ENCODE measurements at places on chromosomes 4 and X. TPM values are rescaled to one million over a fixed set of nuclear protein-coding genes. Genes with fewer than 3 reads are reported as not detected.

The SSX4B gene
- polyA plus RNA-seq: not detected

The COL4A6 gene
- polyA plus RNA-seq: 10.9 TPM

The SMS gene
- 147 TPM for polyA plus RNA-seq

The PAGE5 gene
- not detected for polyA plus RNA-seq

The VSIG4 gene
- polyA plus RNA-seq: 92.5 TPM

The SLC6A14 gene
- not detected for polyA plus RNA-seq

The FATE1 gene
- polyA plus RNA-seq: 1.4 TPM

The MAP3K15 gene
- polyA plus RNA-seq: 11.6 TPM

The PRR32 gene
- polyA plus RNA-seq: not detected

The XG gene
- 0.98 TPM for polyA plus RNA-seq

The NMU gene
- not detected for polyA plus RNA-seq

The PASD1 gene
- polyA plus RNA-seq: 0.02 TPM

The LIN54 gene
- polyA plus RNA-seq: 7.4 TPM

The CACNA1F gene
- 0.32 TPM for polyA plus RNA-seq

The TSPYL2 gene
- 185 TPM for polyA plus RNA-seq

The PNMA5 gene
- 0.02 TPM for polyA plus RNA-seq

The BRS3 gene
- polyA plus RNA-seq: 1.8 TPM

The PDGFRA gene
- 213 TPM for polyA plus RNA-seq

The CNKSR2 gene
- polyA plus RNA-seq: 1.3 TPM

The EOLA2 gene
- polyA plus RNA-seq: 23.7 TPM

The WAS gene
- polyA plus RNA-seq: 1.3 TPM

The FOXR2 gene
- polyA plus RNA-seq: not detected

The SLC25A31 gene
- polyA plus RNA-seq: 0.12 TPM

The USP11 gene
- 87.8 TPM for polyA plus RNA-seq

The DRP2 gene
- 0.93 TPM for polyA plus RNA-seq

The PAGE4 gene
- polyA plus RNA-seq: 8.0 TPM

All from ovary (tissue), 10 donors.